ENCODE measurements at places on chromosomes 1 and 21. TPM values are rescaled to one million over a fixed set of nuclear protein-coding genes. Genes with fewer than 3 reads are reported as not detected.

The RGS4 gene
- total RNA-seq = 14.1 TPM

The VWA5B1 gene
- not detected for total RNA-seq

The TPRG1L gene
- total RNA-seq = 53.6 TPM

The LAMC1 gene
- total RNA-seq = 453 TPM

The CLIC6 gene
- total RNA-seq = 0.08 TPM

The TMEM52 gene
- 0.90 TPM for total RNA-seq

The CTNNBIP1 gene
- total RNA-seq = 26.2 TPM

The PRMT6 gene
- total RNA-seq = 18.8 TPM

The ALX3 gene
- total RNA-seq = not detected

The SELL gene
- not detected for total RNA-seq

The IKBKE gene
- total RNA-seq = 10.5 TPM

The ELF3 gene
- 0.36 TPM for total RNA-seq

The CRYBG2 gene
- not detected for total RNA-seq

The MXRA8 gene
- 154 TPM for total RNA-seq

GRCh38 chr1:85596947-85597346 lies 16.4 kb downstream of the CCN1 start:
- peaks cover 3% of the 10 kb centered on the region for H3K36me3 ChIP-seq
- no peaks in the 10 kb centered on the region for H3K27me3 ChIP-seq
- DNase-seq = no peak
- peaks cover 27% of the 10 kb centered on the region for H3K4me1 ChIP-seq

- H3K27ac ChIP-seq = no peak overlapping the region
- H3K4me3 ChIP-seq = no peak overlapping the region
- DNase-seq = no peak
These were observed 3.8 kb upstream of the SLC30A2 start for GRCh38 chr1:26049531-26050247.

- H3K4me1 ChIP-seq = no peaks in the 10 kb centered on the region
- H3K4me3 ChIP-seq = no peak overlapping the region
- no peak overlapping the region for H3K27ac ChIP-seq
- no peak for DNase-seq
- H3K36me3 ChIP-seq = no peaks in the 10 kb centered on the region
- peaks cover 2% of the 10 kb centered on the region for H3K27me3 ChIP-seq
These were observed 81.3 kb upstream of the KAZN start for GRCh38 chr1:14516974-14517840.

GRCh38 chr1:1543706-1544099 lies 3.3 kb upstream of the TMEM240 start:
- peaks cover 2% of the 10 kb centered on the region for H3K4me1 ChIP-seq
- no peak overlapping the region for H3K4me3 ChIP-seq
- peaks cover 5% of the 10 kb centered on the region for H3K36me3 ChIP-seq
- H3K27ac ChIP-seq = no peak overlapping the region
- no peaks in the 10 kb centered on the region for H3K27me3 ChIP-seq

GRCh38 chr1:62879962-62880361 lies 96.0 kb downstream of the ATG4C start:
- H3K4me1 ChIP-seq = peaks cover 6% of the 10 kb centered on the region
- H3K27me3 ChIP-seq = peaks cover under 1% of the 10 kb centered on the region
- DNase-seq = no peak
- H3K36me3 ChIP-seq = peaks cover 2% of the 10 kb centered on the region
- H3K4me3 ChIP-seq = no peak overlapping the region
- no peak overlapping the region for H3K27ac ChIP-seq

DNA sequence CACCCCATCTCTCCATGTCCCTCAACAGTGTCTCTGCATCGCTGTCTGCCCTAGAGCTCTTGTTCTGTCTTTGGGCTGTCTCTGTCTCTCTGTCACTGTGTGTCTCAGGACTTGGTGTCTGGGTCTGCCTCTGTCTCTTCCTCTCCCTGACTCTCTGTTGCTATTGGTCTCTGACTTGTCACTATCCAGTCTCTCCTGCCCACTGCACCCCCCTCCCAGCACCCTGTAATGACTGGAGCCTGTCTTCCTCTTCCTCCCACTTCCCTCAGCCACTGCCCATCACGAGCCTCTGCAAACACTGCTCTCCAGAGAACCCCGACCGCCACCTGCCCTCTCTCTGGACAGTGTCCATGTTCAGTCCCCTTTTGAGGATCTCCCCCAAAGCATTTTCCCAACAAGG lies 12.1 kb downstream of the PEAR1 start:
- H3K4me3 ChIP-seq = no peak overlapping the region
- DNase-seq = peak; percentile 39
- peaks cover 2% of the 10 kb centered on the region for H3K27me3 ChIP-seq
- H3K36me3 ChIP-seq = peaks cover 1% of the 10 kb centered on the region
- H3K27ac ChIP-seq = peak overlapping the region; percentile 24
- H3K4me1 ChIP-seq = peaks cover 18% of the 10 kb centered on the region

GRCh38 chr1:53127546-53127945 lies 14.9 kb downstream of the SLC1A7 start:
- H3K4me1 ChIP-seq = peaks cover 26% of the 10 kb centered on the region
- no peak overlapping the region for H3K4me3 ChIP-seq
- H3K27ac ChIP-seq = no peak overlapping the region

DNA sequence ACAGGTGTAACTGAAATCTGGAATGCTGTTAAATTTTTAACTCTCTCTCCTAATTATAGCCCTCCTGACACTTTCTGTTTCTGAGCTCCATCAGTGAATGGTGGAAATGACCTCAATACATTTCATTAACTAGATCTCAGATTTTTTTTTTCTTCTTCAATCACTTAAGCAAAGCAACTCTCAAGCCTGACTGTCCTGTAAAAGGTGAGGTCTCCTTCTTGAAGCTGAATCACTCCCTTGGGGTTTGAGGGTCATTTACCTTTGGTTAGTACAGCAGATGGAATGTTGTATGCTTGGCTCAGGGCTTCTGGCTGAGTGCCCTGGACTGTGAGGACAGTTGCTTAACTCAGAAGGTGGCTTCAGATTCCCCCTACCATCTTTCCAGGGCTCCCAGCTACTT lies 518.7 kb downstream of the PTPRC start:
- no peaks in the 10 kb centered on the region for H3K27me3 ChIP-seq
- H3K4me3 ChIP-seq = no peak overlapping the region
- no peak overlapping the region for H3K27ac ChIP-seq
- no peaks in the 10 kb centered on the region for H3K36me3 ChIP-seq

DNA sequence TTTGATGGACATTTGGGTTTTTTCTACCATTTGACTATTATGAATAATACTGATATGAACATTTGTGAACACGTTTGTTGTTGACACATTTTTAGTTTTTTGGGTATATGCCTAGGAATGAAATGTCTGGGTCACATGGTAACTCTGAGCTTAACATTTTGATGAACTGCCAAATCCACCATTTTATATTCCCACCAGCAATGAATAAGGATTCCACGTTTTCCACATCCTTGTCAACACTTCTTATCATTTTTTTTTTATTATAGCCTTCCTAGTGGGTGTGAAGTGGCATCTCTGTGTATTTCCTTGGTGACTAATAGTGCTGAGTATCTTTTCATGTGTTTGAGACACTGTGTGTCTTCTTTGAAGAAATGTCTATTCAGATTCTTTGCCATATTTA lies 67.6 kb downstream of the RASAL2 start:
- no peaks in the 10 kb centered on the region for H3K27me3 ChIP-seq

GRCh38 chr1:223747838-223748335 lies 35.5 kb downstream of the CAPN2 start:
- H3K36me3 ChIP-seq = peaks cover 44% of the 10 kb centered on the region
- peak overlapping the region; percentile 36 for H3K27ac ChIP-seq
- no peaks in the 10 kb centered on the region for H3K27me3 ChIP-seq

- peaks cover 27% of the 10 kb centered on the region for H3K27me3 ChIP-seq
- no peak for DNase-seq
- H3K36me3 ChIP-seq = no peaks in the 10 kb centered on the region
- no peak overlapping the region for H3K27ac ChIP-seq
- no peak overlapping the region for H3K4me3 ChIP-seq
These were observed 8.0 kb upstream of the NIBAN1 start for GRCh38 chr1:184982002-184982954.

GRCh38 chr1:44619261-44619900 lies 54.9 kb downstream of the TMEM53 start:
- H3K4me1 ChIP-seq = peaks cover 8% of the 10 kb centered on the region
- H3K4me3 ChIP-seq = no peak overlapping the region
- no peaks in the 10 kb centered on the region for H3K36me3 ChIP-seq
- peaks cover 15% of the 10 kb centered on the region for H3K27me3 ChIP-seq
- no peak overlapping the region for H3K27ac ChIP-seq

GRCh38 chr1:185789501-185790193 lies 55.5 kb downstream of the HMCN1 start:
- H3K36me3 ChIP-seq = no peaks in the 10 kb centered on the region
- peaks cover 68% of the 10 kb centered on the region for H3K4me1 ChIP-seq
- H3K4me3 ChIP-seq = no peak overlapping the region
- H3K27ac ChIP-seq = peak overlapping the region; percentile 79
- no peak for DNase-seq

GRCh38 chr1:92306020-92306419 lies 7.2 kb downstream of the RPAP2 start:
- H3K4me3 ChIP-seq = no peak overlapping the region
- H3K4me1 ChIP-seq = peaks cover 5% of the 10 kb centered on the region
- peaks cover 11% of the 10 kb centered on the region for H3K36me3 ChIP-seq
- no peak for DNase-seq
- H3K27ac ChIP-seq = no peak overlapping the region

- H3K27me3 ChIP-seq = no peaks in the 10 kb centered on the region
- no peaks in the 10 kb centered on the region for H3K4me1 ChIP-seq
- DNase-seq = no peak
- H3K27ac ChIP-seq = no peak overlapping the region
These were observed 6.7 kb upstream of the ARF1 start for GRCh38 chr1:228075801-228076271.

DNA sequence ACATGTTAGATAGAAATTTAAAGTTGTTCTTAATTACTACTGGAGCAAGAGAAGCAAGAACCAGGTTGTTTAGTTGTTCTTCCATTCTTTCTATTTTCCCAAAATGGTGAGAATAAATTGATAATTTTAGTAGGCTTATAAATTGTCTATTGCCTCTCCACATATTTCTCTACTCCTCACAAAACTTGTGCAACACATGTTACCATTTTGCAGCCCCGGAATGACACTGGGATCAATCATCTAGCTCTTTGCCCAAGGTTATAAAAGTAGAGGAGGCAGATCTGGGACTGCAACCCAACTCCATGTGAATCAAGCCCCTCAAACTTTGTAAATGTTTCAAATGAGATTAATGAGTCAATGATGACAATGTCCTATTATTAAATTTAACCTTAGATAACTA lies 34.9 kb downstream of the PRMT6 start:
- H3K27ac ChIP-seq = no peak overlapping the region
- peaks cover 3% of the 10 kb centered on the region for H3K27me3 ChIP-seq
- H3K4me1 ChIP-seq = no peaks in the 10 kb centered on the region
- no peak for DNase-seq
- H3K36me3 ChIP-seq = no peaks in the 10 kb centered on the region
- H3K4me3 ChIP-seq = no peak overlapping the region

DNA sequence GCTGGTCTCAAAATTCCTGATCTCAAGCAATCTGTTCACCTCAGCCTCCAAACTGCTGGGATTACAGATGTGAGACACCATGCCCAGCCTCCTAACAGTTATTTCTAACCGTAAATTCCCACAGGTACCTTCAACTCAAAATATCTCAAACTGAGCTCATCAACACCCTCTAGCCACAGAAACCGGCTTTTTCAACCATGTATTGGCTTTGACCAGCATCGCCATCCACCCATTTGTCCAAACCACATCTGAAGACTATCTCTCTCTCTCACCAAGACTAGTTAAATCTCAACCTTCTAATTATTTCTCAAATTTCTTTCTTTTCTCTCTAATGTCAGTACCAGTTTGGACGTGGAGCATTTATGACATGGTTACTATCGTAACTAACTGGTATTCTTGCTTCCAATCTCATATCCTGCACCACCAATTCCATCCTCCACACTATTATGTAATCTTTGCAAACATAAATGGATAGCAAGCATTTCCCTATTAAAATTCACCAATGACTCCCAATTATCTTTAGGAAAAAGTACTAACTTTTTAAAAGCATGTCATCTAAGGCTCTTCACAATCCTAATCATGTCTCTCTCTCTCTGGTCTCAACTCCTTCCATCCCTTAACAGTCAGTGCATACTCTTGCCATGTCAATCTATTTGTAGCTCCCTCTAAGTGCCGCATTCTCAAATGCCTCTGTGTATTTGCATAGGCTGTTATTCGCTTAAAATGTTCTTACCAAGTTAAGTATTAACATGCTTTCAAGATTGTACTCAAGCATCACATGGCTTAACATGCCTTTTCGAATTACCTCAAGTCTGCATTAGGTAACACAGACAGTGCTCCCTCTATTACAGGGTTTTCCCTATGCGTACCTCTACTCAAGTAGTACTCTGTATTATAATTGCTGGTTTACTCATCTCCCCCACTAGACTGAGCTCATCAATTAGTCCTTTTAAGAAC lies 18.1 kb downstream of the RSBN1 start:
- no peaks in the 10 kb centered on the region for H3K27me3 ChIP-seq
- peaks cover 10% of the 10 kb centered on the region for H3K36me3 ChIP-seq
- peaks cover 29% of the 10 kb centered on the region for H3K4me1 ChIP-seq
- DNase-seq = no peak
- H3K4me3 ChIP-seq = no peak overlapping the region
- no peak overlapping the region for H3K27ac ChIP-seq

GRCh38 chr1:59176471-59176870 lies 120.4 kb upstream of the FGGY start:
- DNase-seq = no peak
- no peaks in the 10 kb centered on the region for H3K27me3 ChIP-seq
- no peak overlapping the region for H3K27ac ChIP-seq
- no peak overlapping the region for H3K4me3 ChIP-seq
- H3K4me1 ChIP-seq = peaks cover 4% of the 10 kb centered on the region

- no peaks in the 10 kb centered on the region for H3K27me3 ChIP-seq
- H3K36me3 ChIP-seq = peaks cover 3% of the 10 kb centered on the region
- H3K4me3 ChIP-seq = no peak overlapping the region
- H3K4me1 ChIP-seq = peaks cover 82% of the 10 kb centered on the region
These were observed 31.1 kb downstream of the ROR1 start for GRCh38 chr1:63804829-63805484.

DNA sequence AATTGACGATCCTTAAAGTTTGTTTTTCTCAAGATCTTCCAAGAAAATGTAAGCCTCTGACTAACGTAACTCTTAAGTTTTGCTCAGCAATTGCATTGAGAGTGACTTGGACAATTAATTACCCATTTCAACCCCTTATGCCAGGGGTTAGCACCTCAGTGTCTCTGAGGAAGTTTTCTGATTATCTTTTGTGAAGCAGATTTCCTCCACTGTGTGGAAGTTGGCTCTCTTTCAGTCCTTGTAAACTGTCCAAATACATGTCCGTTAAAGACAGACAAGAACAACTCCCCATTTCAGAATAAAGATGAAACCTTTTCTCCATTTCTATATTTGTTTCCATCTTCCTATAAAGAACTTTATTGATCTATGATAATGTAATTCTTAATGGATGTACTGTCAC lies 296.4 kb upstream of the FMN2 start:
- DNase-seq = no peak
- peaks cover 12% of the 10 kb centered on the region for H3K27me3 ChIP-seq
- H3K36me3 ChIP-seq = no peaks in the 10 kb centered on the region
- H3K4me3 ChIP-seq = no peak overlapping the region
